Head of caudate nucleus (tissue), 42 donors: ENCODE measurements at places on chromosomes 1 and 21.
A peak's percentile ranks its signal among the peaks of the same experiment; 100 is the strongest.

GRCh38 chr1:206708882-206709281 is 24.2 kb downstream of the MAPKAPK2 start:
- no peak for DNase-seq

DNA sequence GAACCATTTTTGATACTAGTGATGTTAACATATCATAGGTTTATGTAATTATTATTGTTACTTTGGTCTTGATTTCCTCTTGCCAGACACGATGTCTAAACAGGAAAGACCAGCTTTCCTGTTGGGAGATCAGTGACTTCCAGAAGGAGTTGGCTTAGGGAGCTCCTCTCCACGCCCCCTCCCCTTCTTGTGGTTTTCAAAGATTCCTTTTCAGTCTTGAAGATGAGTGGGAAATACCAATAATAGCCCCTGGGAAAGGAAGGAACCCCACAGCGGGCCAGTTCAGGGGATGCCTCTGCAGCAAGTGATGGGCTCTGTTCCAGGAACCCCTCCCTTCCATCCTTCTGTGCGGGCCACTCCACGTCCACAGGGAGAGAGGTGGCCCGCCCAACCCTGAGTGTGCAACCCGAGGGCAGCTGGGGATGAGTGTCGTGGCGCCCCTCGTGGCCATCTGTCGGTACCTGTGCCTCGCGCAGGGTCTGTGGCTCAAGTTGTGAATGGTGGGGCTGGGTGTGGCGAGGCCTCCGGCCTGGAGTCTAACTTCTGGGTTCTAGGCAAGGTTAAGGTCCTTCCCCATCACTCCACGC is 65.7 kb downstream of the TLR5 start:
- no peak for DNase-seq

GRCh38 chr21:41321908-41322495 is 5.4 kb downstream of the FAM3B start:
- no peak for DNase-seq

DNA sequence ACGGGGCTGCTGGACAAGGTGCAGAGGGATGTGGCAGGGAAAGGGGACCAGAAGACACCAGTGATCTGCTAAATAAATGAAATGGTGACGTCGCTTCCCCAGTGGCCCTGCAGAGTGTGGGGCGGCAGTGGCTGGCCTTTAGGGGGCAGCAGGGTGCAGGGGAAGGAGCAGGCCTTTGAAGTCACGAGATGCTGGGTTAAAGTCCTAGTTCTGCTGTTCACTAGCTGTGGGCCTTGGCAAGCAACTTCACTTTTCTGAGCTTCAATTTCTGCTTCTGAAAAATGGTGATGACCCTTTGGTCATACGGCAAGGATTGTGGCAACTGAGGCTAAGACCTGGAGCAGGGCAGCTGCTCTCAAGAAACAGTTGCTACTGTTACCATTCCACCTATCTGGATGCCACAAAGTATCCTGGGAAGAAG is 9.2 kb upstream of the GALE start:
- peak; percentile 67 for DNase-seq

DNA sequence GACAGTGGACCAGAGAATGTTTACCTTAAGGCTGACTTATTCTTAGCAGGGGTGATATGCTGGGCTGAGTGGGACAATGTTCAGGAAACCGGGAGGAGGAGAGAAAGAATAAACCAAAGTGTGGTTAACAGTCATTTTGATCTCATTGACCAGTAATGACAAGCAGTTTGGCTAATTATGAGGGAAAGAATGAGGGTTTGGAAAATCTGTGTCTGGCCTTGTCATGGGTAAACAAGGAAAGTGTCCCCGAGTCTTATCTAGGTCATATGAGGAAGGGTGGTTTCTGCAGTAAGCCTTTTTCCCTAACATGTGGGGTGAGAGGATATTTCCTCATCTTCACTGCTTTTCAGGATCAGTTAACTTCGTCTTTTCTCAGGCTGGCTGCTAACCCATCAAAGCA is 155.0 kb downstream of the TPR start:
- no peak for DNase-seq

DNA sequence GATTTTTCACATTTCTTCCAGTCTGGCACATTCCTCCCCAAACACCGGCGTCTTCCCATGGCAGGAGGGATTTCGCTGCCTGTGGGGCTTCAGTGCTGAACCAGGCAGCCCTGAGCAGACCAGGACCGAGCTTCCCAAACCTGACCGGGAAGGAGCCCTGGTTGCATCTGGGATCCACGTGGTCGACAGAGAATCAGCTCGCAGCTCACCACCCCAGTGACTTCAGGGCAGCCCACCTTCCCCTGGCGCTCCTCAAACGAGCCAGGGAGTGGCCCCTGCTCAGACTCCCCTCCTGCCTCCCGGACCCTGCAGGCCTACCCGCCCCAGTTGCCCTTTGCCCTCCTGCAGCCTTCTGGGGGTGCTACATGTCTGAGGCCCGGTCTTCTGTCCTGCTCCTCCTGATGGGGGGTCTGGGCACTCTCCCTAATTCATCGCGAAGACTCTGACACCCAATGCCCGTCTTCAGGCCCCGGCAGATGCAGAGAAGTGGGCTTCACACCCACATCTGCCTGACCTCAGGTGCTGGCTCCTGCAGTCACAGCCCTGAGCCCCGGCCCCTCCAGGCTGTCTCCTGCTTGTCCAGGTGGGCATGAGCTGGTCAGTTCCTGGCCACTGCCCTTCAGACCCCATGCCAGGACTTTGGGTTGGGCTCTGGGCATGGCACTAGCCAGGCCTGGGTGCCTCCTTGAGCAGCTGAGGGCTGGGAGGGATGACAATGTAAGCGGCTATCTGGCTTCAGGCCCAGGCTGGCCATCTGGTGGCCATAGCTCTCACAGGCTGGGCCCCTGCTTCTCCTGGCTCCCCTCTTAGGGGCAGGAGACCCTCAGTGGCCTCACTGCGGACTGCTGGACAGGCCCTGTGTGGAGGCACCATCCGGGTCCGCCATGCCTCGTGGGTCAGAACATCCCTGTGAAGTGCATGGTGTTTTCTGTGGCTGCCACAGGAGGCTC is 26.1 kb upstream of the PRSS38 start:
- no peak for DNase-seq
